ENCODE measurements at places on chromosomes 11 and 22.
A peak's percentile ranks its signal among the peaks of the same experiment; 100 is the strongest.

- no peak for DNase-seq
These were observed 6.5 kb upstream of the CLDN5 start for GRCh38 chr22:19530751-19531150.

DNA sequence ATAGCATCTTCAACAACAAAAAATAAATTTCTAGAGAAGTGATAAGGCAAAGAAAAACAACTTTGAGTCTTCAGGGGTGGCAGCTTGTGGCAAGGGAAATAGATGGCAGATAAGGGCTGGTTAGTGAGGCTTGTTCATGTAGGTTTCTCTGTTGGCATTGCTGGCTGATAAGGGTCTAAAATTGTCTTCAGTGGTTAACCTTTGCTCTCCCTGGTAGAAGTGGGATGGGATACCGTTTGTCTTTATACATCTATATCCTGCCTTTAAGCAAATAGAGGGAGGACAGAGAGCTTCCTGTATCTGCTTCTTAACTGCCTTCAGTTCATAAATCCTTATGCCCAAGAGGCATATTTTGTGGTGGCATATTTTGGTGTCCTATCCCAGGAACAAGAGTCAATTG lies 57.1 kb downstream of the TRAF6 start:
- no peak for DNase-seq

DNA sequence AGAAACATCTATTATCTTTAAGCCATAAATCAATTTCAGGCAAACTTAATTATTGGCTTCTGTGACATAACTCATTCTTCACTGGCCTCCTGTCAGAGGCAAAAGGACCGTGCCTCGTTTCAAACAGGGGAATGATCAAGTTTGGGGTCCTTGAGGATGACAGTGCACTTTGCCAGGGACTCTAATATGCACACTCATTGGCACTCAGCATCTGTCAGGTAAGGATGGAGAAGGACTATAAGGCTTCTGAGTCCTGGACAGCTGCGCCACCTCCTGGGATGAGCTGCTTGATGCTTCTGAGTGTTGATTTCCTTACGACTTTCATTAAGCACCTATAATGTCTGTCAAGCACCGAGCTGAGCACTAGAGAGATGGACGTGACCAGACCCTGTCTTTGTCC lies 20.2 kb downstream of the BPIFC start:
- no peak for DNase-seq

- peak; percentile 62 for DNase-seq
These were observed 494.5 kb upstream of the LARGE1 start for GRCh38 chr22:34414467-34415440.

GRCh38 chr11:122107566-122107965 lies 8.4 kb downstream of the BLID start:
- DNase-seq, result peak; percentile 41

GRCh38 chr11:64537876-64538275 lies 53.1 kb upstream of the SLC22A12 start:
- no peak for DNase-seq

DNA sequence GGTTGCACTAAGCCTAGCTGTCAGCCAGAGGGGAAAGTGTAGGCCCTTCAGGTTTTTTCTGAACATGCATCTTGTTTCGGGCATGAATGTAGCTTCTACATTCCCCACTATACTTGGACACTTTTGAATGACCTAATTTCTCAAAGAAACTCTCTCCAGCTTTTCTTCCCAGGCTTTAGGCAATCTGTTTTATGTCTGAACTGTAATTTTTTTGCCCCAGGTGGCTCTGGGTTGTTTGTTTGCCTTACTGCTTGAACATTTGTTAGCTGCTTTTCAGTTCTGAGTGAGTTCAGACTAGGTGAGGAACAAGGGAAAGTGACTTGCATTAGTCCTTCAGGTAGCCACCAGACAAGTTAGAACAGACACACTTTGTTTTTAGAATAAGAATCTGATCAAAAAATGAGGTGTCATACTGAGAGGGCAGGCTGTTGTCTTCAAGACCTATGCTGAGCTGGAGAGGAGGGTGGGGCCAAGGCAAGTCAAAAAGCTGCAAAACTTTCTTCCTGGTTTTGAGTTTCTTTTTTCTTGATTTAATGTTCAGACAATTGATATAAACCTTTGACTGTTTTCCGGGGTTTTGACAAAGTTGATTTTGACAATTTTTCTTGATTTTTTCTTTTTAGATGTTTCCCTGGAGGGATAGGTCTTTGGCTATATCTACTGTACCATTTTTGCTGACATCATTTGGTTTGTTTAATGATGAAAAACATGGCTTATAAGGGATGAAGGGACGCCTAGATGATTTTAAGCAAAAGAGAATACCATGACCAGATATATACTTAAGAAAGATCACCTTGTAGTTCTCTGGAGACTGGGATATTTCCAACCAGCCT lies 182.8 kb downstream of the WNT11 start:
- DNase-seq, result no peak

DNA sequence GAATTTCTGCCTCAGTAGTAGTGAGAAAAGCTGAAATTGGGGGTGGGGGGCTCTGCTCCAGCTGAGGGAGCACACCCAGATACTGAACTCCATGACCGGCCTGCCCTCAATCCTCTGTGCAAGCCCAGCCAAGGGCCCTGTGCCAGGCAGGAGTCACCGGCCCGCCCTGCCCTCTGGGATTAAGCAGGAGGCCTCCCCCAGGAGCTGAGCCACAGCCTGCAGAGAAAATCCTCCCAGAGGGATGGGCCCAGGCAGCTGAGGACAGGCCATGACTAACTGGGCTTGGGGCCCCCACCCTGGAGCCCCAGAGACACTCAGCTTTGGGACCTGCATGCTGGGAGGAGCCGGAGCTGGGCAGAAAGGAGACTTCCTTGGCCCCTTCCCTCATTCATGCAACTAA lies 48.8 kb downstream of the MN1 start:
- no peak for DNase-seq

DNA sequence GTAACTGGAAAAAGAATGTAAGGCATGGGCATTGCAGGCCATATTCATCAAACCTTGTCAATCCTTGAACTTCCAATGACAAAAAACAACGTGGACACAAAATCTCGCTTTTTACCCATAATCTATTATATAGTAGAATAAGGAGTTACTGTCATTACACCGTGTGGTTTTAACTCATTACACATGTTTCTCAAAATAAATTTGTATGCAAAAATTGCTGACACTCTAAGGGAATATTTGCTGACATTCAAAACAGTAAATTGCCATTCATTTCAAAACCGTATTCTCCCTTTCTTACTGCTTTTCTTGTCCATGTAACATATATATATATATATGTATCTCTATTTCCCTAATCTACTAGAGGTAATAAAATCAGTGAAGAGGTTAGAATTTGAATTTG lies 33.4 kb downstream of the CDON start:
- no peak for DNase-seq

- DNase-seq, result no peak
These were observed 48.9 kb downstream of the CDPF1 start for GRCh38 chr22:46201059-46201757.

GRCh38 chr11:114259124-114259526 lies 37.1 kb upstream of the NNMT start:
- DNase-seq, result no peak

Data from inflammatory macrophage (primary cell).